Stimulated activated CD8-positive, alpha-beta memory T cell treated with anti-CD3 and anti-CD28 coated beads, Interleukin-7, amount 100 ng/mL, for 1 hour (primary cell): ENCODE measurements at places on chromosomes 1 and 21.

DNA sequence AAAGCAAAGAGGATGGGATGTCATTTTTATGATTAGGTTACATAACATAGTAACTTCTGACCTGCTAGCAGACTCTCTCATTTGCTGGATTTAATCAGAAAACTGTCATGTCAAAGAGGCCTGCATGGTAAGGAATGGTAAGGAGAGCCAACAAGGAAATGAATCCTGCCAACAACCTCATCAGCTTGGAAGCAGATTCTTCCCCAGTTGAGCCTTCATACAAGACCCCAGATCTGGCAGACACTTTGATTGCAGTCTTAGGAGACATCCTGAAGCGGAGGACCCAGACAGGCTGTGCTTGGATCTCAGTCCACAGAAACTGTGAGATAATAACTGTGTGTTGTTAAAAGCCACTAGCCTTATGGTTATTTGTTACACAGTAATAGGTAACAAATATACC lies 27.6 kb upstream of the MARK1 start:
- DNase-seq, result no peak

DNA sequence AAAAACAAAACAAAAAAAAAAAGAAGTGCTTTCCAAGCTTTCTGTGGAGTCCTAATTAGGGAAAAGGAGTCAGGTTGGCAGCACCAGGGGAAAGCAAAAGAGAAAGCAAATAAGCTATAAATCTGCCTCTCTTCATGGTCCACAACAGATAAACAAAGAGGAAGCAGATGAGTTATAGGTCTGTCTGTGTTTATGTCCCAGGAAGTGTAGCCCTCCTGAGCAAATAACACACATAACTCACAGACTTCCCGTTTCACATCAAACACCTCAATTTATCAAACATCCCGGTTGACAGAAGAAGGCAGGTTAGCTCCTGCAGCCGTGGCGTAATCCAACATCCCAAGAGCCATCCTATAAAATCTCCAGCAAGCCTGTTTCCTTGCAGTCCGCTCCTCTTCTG lies 5.6 kb upstream of the SLC2A5 start:
- no peak for DNase-seq

DNA sequence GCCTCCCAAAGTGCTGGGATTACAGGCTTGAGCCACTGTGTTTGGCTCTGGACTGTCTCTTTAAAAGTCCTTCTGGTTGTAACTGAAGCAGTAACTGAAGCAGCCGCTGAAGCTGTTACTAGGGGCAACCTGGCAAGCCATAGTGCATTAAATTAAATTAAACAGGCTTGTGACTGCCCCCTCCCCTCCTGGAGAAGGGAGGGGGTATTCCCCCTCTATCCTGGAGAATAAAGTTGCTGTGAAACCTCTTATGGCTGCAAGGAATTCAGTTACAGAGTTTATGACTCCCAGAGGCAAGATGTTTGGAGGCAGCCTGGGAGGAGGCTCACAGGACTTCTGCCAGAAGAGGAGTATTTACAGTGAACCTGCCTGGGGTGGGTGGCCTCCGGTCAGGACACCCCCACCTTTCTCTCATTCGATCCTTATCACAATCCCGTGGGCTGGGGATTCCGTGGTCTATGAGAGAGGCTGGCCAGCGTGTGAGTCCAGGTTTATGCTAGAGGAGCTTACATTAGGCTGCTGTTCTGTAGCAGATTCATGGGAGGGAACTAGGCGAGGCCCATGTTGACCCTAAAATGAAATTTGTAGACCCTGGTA lies 8.3 kb downstream of the TTC22 start:
- no peak for DNase-seq

GRCh38 chr1:119485201-119485600 lies 21.8 kb upstream of the HSD3B1 start:
- no peak for DNase-seq

DNA sequence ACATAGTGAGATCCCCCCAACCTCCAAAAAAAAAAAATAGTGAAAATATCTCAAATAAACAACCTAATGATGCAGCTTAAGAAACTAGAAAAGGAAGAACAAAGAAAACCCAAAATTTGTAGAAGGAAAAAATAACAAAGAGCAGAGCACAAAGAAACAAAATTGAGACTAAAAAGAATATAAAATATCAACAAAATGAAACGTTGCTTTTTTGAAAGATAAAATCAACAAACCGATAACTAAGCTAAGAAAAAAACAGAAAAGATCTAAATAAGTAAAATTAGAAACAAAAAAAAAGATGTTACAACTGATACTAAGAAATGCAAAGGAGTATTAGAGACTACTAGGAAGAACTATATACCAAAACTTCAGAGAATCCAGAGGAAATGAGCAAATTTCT lies 139.3 kb upstream of the PALMD start:
- DNase-seq, result no peak

- DNase-seq, result no peak
Measured at GRCh38 chr1:238029126-238029525, 138.4 kb upstream of the ZP4 start.

DNA sequence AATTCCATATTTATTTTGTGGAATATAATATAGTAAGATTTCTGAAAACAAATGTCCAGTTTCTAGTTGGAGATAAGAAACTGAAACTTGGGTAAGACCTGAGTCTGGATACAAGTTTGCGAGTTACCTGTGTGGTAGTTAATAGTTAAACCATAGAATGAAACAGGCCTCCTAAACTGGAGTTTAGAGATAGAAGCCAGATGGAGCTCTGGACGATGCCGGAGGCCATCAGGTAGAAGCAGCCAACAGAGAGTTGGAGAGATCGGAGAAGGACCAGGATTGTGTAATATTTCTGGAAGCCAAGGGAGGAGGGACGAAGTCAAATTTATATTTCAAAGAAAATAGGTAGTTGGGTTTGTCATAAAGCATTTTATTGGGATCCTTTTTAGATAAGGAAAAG lies 45.1 kb downstream of the ARID1A start:
- DNase-seq, result no peak

DNA sequence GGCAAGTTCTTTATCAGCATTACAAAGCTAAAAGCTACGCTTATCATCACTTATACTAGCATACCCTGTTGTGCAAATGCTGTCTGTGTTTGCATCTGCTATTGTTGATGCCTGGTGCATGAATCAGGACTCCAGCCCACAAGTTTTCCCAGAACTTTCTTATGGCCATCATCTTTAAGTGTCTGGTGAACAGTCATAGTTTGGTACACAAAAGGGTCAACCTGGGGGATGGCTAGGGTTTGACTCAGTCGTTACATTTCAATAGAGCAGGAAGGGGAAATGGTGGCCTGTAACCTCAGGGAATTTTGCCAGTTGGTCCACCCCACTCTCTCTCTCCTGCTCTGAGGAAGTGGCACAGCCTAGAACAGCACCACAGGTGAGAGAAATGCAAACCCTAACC lies 35.4 kb downstream of the SELL start:
- no peak for DNase-seq

DNA sequence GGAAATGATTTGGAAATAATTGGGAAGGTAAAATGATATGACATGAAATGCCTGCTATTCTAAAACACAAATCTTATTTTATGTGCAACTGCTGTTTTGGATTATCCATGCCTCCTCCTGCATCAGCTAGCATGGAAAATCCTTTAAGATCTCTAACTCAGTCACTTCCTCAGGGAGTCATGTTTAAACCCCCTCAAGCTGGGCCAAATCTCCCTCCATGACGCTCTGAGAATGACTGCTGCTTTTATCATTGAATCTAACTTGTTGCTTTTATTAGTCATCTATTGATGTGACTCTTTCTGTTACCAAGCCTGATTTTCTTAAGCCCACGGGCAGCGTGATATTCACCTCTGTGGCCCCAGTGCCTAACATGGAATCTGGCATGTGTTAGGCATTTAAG lies 324.8 kb downstream of the DISC1 start:
- no peak for DNase-seq

GRCh38 chr1:220804202-220804586 lies 17.5 kb downstream of the MTARC1 start:
- no peak for DNase-seq

- DNase-seq, result no peak
Measured at GRCh38 chr1:185795181-185795580, 61.0 kb downstream of the HMCN1 start.

GRCh38 chr1:43653339-43653738 lies 3.4 kb downstream of the KDM4A start:
- no peak for DNase-seq

DNA sequence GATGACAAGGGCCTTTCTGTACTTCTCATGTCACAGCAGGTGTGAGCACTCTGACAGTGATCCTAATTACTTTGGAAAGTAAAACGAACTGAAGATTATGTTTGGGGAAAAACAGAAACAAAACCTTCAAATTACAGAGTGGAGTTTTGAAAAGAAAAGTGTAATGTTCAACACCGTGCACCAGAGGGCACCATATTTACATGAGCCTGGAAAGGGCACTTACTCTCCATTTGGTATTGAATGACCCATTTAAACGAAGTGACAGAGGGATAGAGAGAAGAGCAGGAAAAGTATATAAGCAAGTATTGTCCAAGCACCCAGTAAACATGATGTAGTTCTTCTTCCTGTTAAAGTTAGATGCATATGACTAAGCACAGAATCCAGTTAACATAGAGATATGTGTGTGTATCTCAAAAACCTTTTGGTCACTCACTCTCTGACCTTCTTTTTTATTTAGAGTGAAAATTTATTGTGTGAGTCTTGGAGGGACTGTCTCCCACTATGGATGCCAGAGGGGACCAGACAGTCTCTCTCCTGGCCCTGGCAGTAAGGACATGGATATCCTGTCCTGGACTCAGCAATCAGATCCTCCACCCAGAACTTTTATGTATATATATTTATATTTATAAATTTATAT lies 3.8 kb upstream of the RGSL1 start:
- DNase-seq, result no peak

DNA sequence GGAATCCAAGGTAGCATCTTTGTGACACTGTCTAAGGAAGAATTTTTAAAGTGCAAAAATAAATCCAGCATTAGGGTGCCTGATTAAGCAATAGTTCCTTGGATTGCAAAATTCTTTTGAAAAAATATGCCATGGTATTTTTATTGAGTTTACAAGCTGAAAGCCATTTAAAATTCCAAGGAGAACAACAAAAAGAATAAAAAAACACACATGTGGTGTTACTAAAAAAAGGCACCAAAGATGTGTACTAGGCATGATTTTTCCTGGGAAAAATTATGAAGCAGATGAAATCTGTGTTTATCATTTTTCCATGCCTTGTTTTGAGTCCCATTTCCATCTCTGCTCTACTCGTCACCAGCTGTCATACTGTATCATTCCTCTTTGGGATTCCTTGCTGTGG lies 157.0 kb upstream of the ZNHIT6 start:
- DNase-seq, result no peak

DNA sequence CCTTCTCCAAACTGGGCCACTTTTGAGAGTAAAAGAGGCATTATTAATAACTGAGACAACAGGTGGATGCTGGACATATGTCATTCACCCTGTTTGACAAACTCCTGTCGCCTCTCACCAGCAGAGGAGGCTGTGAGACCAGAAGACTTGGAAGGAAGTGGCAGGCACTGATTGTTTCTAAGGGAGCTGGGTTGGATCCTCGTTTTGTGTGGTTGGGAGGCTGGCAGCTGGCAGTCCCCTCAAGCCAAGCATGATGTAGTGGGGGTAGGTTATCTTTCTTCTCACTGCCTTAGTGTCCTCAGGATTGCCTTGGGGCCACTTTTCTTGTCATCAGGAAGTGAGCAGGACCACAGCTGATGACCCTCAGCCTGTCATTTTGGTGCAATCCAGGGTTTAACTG lies 86.5 kb upstream of the KCNJ15 start:
- no peak for DNase-seq

DNA sequence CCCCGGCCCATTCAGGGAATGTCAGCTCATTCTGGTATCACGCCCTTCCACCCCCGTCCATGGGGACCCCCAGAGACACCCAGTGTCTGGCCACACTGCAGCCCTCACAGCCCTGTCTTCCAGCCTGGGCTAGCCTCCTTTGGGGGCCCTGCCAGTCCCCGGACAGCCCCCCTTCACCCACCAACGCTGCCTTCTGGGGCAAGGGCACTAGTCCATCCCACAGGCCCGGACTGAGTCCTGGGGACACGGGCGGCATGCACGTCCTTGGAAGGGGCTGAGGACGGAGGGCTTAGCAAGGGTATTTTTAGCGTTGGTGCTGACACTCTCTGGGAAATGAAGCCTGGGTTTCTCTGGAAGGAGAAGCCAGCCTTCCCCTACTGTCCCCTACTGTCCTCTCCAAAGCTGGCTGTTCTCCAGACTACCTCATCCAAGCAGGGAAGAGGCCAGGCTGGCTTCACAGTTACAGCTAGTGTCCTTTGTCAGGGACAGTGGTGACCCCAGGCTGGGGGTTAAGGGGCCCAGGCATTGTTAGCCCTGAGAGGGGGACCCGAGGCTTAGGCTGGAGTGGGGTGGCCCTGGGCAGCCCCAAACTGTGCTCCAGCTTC lies 39.5 kb downstream of the COQ8A start:
- no peak for DNase-seq

- no peak for DNase-seq
Measured at GRCh38 chr1:99447721-99448120, 183.4 kb downstream of the PLPPR4 start.

DNA sequence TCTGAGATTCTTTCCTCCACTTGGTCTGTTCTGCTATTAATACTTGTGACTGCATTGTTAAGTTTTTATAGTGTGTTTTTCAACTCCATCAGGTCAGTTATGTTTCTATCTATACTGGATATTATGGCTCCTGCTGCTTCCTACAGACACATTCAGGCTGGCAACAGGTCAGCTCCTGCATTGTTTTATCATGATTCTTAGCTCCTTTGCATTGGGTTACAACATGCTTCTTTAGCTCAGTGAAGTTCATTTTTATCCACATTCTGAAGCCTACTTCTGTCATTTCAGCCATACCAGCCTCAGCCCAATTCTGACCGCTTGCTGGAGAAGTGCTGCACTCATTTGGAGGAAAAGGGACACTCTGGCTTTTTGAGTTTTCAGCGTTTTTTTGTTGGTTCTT lies 37.3 kb upstream of the F3 start:
- DNase-seq, result no peak

DNA sequence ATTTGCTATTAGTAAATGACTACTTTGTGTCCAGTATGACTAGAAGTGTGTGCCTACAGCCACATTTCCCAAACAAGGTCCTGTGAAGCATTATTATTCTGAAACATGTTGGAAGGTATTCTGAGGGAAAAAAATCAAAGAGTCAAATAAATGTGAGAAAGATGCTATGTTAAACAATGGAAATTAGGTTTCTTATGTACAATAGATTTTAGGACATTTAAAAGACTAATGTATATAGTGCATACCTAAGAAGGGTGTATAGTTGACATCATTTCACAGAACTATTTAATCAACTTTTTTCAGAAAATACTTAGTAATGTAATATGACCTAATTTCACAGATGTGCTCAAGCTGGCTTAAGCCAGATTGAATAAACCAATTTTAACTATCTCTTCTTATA lies 582.5 kb downstream of the USP25 start:
- DNase-seq, result no peak
